Osteoblast (primary cell): ENCODE measurements at places on chromosomes 2 and 18. TPM values are rescaled to one million over a fixed set of nuclear protein-coding genes. Genes with fewer than 3 reads are reported as not detected.

SKOR2 gene
- total RNA-seq: not detected in 2 replicates

- H3K36me3 ChIP-seq: no peaks in the 10 kb centered on the region
- H3K4me3 ChIP-seq: no peak overlapping the region
- no peaks in the 10 kb centered on the region for H3K27me3 ChIP-seq
- DNase-seq: no peak
- H3K27ac ChIP-seq: no peak overlapping the region
- H3K4me1 ChIP-seq: no peaks in the 10 kb centered on the region
These were observed 133.8 kb upstream of the CTDP1 start for GRCh38 chr18:79545736-79546171.

GRHL1 gene
- total RNA-seq: 0.29 and 0.36 TPM in 2 replicates

DNA sequence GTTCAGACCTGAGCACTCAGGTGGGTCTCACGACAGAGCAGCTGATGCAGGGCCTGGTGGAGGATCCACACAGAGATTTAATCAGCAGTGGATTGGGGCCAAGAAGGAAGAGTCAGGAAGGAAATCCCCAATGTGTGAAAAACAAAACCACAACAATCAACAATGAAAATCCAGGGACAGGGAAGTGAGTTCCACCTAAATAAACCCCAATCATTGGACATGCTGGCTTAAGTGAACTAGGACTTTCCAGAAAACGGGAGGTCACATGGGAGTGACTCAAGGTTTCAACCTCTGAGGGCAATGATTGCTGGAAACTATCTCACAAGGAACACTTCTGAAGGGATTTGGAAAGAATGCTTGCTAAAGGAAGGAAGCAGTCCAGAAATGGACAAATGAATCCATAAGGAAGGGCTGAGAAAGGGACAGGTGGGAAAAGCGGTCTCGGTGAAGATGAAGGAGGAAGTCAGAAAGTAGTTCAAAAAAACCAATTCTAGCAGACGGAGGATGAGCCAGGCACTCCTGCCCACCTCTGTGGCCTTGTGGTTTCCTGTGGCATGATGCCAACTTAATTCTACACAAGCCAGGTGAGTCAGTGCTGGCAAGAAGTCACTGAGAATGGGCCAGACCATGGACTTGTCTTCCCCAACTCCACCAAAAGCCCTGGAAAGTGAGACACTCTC is 15.4 kb upstream of the XDH start:
- no peaks in the 10 kb centered on the region for H3K4me1 ChIP-seq
- no peak overlapping the region for H3K4me3 ChIP-seq
- H3K36me3 ChIP-seq: no peaks in the 10 kb centered on the region
- no peak overlapping the region for H3K27ac ChIP-seq
- no peak for DNase-seq
- H3K27me3 ChIP-seq: no peaks in the 10 kb centered on the region

DSEL gene
- 119 and 157 TPM in 2 replicates for total RNA-seq

DNA sequence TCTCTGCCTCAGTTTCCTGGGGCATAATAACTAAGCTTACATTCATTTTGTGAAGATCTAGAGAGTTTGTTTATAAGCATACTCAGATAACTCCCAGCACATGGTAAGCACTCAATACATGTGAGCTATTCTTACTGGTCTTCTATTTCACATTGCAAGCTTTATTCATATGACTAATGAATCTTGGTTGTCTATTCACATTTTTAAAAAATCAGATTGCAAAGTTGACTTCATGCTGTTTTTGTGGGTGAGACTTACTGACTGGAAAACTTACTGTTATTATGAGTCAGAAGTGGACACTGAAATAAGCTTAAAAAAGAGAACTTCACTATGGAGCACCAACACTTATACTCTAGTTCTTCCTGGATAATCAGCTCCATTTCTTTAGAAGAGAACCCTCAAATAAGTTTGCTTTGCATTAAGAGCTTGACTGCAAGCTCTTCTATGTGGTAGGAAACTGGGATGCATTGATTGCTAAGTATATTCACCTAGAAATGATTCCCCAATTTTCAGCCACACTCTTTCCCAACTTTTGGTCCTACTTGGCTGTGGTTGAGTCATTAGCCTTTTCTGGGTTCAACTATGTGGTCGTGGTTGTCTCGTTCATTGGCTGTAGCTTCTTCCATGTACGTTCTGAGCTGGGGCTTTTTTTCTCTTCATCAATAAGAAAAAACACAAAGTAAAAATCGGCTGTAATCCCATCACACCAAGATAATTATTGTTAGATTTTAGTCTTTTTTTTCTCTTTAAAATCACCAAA is 29.5 kb upstream of the RBMS1 start:
- H3K27ac ChIP-seq: peak overlapping the region; percentile 64
- peak; percentile 3 for DNase-seq
- no peaks in the 10 kb centered on the region for H3K36me3 ChIP-seq
- no peaks in the 10 kb centered on the region for H3K27me3 ChIP-seq
- H3K4me3 ChIP-seq: no peak overlapping the region

GRCh38 chr2:45224321-45224992 is 215.2 kb upstream of the SIX2 start:
- no peak for DNase-seq
- H3K27ac ChIP-seq: no peak overlapping the region
- H3K4me3 ChIP-seq: no peak overlapping the region
- H3K36me3 ChIP-seq: no peaks in the 10 kb centered on the region
- no peaks in the 10 kb centered on the region for H3K27me3 ChIP-seq

HOXD12 gene
- total RNA-seq: not detected in 2 replicates

NEU2 gene
- not detected in 2 replicates for total RNA-seq

GRCh38 chr18:75554644-75555185 is 127.2 kb upstream of the SMIM21 start:
- DNase-seq: no peak
- H3K4me1 ChIP-seq: no peaks in the 10 kb centered on the region
- no peak overlapping the region for H3K27ac ChIP-seq
- H3K4me3 ChIP-seq: no peak overlapping the region
- no peaks in the 10 kb centered on the region for H3K27me3 ChIP-seq
- H3K36me3 ChIP-seq: no peaks in the 10 kb centered on the region

DNA sequence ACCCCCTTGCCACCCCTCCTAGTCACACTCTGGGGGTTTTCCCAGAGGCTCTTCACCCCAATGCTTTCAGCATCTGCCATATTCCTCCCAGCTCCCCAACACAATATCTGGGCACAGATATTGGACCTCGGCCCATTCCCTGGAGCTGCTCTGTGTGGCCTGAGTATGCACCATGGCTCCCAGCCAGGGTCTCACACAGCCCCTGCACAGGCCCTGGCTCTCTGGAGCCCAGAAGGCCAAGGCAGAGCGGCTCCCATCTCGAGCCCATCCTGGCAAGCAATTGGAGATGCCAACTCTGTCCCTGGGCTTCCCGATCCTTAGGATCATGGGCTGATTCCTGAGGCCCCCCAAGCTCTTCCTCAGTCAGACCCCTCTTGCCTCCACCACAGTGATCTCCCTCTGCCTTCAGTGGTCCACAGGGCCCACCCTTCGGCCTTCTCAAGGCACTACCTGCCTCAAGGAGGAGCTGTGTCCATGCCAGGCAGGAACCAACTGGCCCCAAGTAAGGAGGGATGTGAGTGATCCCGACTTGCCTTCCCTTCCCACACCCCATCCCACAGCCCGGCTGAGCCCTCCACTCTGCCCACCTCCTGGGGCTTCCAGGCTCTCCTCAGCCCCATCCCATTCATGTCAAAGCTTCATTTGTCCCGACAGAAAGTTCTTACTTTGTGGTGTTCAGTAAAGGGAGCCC is 62.7 kb downstream of the ADD2 start:
- H3K27me3 ChIP-seq: no peaks in the 10 kb centered on the region
- no peak overlapping the region for H3K27ac ChIP-seq
- no peak for DNase-seq
- H3K4me3 ChIP-seq: no peak overlapping the region
- no peaks in the 10 kb centered on the region for H3K4me1 ChIP-seq

ABCG8 gene
- not detected in 2 replicates for total RNA-seq
